ENCODE measurements at places on chromosomes 5 and 9.

GRCh38 chr5:58477760-58478376 lies 13.4 kb upstream of the GAPT start:
- no peak for DNase-seq

DNA sequence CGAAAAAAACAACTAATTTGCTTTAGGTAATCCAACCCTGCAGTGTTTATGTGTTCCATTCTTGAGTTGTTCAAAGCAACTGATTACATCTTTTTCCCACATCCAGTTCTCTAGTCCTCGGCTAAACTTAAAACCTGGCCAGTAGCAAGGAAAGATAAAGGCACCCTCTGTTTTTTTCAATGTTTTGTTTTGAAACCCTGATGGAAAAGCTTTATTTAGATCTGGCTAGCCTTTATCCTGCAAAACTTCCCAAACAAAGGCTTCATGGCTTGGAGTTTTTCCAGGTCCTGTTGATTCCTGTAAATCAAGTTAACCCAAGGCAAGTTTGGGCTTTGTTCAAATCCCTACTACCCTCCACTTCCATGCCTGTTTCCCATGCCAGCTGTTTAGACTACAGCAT lies 105.1 kb downstream of the CEMIP2 start:
- no peak for DNase-seq

DNA sequence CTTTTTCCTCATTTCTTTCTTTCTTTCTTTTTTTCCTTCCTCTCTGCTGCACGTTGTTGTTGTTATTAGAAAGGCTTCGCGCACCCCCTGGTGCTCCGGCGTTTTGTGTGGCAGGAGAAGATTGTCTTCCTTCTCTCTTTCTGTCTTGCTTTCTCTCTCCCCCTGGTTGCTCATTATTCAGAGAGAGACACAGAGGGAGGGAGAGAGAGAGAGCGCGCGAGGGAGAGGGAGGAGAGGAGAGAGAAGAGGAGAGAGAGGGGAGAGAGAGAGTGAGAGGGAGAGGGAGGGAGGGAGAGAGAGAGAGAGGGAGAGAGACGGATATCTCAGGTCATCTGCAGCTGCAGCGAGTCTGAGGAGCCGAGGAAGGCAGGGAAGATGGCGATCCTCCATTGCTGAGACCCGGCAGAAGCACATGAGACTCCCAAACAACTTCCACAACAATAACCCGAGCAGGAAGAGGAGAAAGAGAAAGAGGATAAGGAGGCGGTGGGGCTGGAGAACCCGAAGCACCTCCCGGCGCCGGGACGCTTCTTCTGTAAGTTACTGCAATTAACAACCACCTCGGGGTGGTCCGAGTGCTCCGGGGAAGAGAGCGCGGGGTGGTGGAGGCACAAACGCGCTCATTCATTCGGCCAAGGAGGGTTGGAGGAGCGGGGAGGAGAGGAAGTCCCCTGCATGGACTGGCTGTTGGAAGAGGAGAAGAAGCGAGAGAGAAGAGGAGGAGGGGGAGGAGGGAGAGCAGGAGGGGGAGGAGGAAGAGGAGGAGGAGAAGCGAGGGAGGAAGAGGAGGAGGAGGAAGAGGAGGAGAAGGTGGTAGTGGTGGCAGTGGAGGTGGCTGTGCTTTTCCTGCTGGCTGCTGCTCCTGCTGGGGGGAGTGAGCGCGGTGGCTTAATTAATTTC lies at the start of gene ZNF462:
TSS of gene ZNF462 (plus strand) at position 346 of the 900 bp plus-strand sequence. CDS start 60,218 bp downstream, outside the sequence.
- DNase-seq = peak; percentile 39

DNA sequence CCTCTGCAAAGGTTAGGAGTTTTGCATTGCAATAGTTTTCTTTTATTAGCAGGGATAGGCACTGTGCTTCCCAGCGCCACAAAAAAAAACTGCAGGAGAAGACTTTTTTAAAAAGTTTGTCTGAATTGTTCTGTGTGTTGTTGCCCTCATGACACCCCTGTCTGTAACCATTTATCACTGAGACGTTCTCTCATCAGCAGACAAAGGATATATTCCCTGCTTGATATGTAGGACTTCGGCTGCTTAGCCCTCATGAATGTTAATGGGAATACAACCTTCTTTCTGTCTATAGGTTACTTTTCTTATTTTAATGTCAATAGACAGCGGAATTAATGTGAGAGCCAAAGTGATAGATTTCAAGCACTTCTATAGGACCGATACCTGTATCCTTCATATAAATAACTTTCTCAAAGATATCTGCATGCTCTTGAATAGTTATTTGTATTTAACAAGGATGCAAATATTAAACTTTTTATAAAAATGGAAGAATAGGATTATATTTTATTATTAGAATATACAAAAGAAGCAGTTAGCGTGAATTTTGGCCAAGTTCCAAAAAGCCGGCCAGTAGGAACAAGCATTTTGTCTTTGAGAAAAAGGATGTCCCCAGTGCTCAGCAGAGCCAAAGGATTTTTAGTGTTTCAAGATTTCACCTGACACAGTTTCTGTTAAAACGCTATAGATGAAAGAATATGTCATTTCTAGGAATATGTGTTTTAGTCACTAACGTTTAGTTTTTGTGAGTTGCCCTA lies 1.5 kb upstream of the LYSMD3 start:
- DNase-seq = no peak

DNA sequence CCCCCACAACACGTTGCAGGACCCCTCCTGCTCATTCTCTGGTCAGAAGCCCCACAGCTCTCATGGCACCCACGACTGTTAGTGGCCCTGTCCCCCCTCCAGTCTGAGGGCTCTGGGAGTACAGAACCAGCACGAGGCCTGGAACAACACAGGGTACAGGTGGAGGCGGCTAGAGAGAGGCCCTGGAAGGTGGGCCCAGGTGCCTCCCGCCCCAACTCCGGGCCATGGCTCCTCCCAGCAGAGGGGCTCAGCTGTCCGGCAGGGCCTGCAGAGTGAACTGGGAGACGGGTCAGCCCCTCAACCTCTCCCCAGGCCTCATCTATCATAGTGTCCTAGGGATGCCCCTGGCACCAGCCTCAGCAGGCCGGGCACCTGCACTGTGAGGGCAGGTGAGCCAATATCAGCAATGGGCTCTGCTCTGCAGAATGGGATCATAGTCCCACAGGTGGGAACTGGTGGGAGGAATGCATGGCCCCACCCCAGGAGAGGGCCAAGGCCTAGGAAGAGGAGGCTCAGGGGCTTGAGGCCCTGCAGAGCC lies 58.6 kb downstream of the BARX1 start:
- DNase-seq = no peak

- no peak for DNase-seq
Measured at GRCh38 chr5:15387931-15388524, 112.0 kb upstream of the FBXL7 start.

- DNase-seq = no peak
Measured at GRCh38 chr5:140196115-140196814, 21.3 kb downstream of the CYSTM1 start.

DNA sequence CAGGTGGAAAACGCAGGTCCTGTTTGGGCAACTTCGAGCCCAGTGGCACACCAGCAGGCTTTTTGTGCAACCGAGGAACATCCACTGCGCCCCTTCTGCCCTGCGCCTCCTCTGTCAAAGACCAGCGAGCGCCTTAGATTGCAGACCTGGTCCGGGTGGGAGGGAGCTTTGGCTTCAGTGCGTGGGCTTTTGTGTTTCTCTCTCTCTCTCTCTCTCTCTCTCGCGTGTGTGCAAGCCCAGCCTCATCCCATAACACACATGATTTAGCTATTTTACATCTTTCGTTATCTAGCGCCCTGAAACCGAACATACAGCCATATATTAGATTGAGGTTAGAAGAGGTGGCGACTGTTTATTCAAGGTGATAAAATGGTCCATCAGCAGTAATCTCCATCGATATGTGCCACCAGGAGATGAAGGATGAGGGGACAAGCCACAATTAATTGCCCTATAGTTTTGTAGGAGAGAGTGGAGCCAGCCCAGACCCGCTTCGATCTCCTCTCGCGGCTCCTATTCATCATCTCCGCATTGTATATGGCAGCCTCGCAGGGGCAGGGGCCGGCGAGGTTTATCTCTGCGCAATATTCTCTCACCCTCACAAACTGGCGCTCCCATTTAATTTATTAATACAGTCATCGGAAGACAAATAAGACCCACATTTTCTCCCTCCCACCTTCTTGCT lies 5.3 kb downstream of the PRDM6 start:
- DNase-seq = no peak

- no peak for DNase-seq
Measured at GRCh38 chr5:38479315-38479904, 77.0 kb downstream of the LIFR start.

DNA sequence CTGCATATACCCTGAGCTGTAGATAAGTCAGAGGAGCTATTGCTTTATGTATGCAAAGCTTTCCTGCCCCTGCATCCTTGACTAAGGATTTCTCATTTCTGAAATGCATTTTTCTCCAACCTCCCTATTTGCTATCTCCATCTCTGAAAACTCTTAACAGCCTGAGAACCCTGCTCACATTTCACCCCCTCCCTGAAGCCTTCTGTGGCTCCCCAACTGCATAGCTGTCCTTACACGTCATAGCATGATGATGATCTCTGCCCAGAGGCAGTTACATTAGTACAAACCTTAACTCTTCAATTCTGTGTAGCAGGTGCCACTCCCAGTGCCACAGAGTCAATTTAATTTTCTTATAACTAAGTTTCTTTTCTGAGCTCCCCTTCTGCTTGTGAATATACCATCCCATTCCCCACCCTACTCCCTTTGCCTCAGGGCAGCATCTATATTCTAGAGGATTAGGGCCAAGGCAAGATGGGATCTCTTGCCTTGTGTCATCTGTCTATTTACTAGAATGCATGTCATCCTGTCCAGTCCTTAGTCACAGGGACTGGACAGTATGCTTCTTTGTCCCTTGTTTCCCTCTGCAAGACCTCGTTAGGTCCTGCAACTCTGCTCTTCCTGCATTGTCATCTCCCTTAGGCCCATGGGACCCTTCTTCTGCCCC lies 149.7 kb upstream of the SPRY4 start:
- no peak for DNase-seq

DNA sequence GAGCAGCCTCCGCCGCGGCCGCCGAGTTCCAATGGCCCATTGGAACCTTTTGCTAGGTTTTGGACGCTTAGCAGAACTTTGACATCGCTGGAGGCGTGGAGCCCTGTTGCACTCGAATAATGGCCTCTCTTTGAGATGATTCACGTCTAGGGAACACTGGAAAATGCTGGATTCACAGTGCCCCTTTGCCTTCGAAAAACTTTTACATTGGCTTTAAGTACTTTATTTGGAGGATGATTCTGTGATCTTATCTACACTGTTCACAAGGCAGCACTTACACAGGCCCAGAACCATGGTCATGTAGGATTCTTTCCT lies 536 bp upstream of the PPIC start:
- no peak for DNase-seq

DNA sequence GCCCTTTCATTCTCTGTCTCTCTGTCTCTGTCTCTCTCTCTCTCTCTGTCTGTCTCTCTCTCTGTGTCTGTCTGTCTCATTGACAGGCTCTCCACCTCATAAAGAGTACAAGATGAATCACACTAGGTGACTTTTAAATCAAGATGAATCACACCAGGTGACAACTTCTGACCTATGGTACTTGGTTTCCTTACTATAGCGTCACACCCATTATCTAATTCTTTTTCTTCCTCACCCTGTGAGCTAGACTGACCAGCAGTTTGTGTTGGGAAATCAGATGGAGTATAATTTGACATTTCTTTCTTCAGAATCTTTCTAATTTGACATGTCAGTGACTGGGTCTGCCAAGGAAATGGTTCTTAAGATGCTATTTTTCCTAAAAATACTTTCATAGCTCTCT lies 232.9 kb downstream of the ARRDC3 start:
- DNase-seq = no peak

DNA sequence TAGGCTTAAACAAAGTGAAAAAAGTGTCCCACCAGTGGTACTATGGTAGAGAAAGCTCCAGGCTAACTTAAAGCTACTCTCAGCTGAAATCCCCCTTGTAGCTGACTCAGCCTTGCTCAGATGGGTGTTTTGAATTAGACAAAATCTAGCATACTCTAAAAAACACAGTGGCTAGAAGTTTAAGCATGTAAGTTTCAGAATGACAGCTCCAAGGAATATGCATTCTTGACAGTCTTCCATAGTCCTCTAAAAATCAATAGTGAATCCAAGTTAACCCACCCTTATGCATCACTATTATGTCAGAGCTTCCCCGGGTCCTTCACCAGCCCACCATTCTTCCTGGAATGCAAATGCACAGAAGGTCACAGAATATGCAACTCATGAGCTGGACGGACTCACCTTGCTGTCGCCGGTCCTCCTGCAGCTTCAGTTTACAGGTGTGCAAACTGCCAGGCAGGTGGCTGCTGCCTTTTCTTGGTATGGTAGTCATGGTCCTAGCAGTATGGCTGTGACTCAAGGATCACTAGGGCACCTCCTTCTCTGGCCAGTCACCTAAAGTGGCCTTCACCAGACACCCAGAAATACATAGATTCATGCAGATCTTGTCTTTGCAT lies 668 bp downstream of the RANBP3L start:
- DNase-seq = no peak

DNA sequence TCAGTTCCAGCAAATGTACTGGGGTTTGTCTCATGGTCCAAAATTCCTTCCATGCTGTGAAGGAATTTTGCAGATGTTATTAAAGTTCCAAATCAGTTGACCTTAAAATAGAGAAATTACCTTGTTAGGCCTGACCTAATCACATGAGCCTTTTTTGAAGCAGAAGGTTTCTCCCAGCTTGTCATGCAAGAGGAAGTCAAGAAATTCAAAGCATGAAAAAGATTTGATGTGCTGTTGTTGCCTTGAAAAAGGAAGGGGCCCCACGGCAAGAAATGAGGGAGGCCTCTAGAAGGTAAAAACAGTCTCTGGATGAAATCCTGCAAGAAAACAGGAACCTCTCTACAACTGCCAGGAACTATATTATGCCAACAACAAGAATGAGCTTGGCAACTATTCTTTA lies 24.2 kb upstream of the HAPLN1 start:
- no peak for DNase-seq

DNA sequence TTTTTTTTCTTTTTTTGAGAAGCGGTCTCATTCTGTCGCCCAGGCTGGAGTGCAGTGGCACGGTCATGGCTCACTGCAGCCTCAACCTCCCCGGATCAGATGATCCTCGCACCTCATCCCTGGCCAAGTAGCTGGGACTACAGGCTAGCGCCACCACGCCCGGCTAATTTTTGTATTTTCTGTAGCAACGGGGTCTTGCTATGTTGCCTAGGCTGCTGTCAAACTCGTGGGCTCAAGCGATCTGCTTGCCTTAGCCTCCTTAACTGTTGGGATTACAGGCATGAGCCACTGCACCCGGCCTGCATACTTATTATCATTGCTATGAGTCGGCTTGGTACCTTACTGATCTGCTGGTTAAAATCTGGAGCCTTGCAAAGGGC lies 790 bp upstream of the IARS1 start:
- DNase-seq = peak; percentile 1

GRCh38 chr9:110650261-110650660 lies 18.3 kb upstream of the MUSK start:
- no peak for DNase-seq

GRCh38 chr5:177479774-177480173 lies 6.3 kb upstream of the DBN1 start:
- DNase-seq = no peak

DNA sequence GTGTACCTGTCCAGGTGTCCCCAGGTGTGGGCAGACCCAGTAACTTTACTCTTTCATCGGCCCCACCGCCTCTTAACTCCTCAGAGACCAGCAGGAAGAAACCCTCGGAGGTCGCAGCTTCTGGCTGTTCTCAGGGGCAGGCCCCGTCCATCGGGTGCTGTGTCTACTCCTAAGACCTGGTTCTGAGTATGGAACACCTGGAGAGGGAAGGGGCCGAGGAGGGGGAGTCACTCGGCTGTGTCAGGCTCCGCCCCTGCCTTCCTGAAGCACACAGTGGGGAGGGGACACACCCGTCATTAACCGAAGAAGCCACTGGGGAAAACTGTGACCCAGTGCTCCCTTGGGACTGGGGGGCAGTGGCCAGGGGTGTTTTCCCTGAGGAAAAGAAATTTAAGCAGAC lies 22.3 kb downstream of the NTNG2 start:
- no peak for DNase-seq
